ENCODE measurements at places on chromosomes 5 and 9.

- peak; percentile 81 for DNase-seq
Measured at GRCh38 chr9:128412120-128412790, 8.4 kb upstream of the CERCAM start.

- no peak for DNase-seq
Measured at GRCh38 chr9:7762600-7762999, 37.0 kb downstream of the DMAC1 start.

GRCh38 chr5:170644501-170644900, 139.0 kb upstream of the GABRP start:
- DNase-seq = no peak

- DNase-seq = no peak
Measured at GRCh38 chr5:119919279-119919678, 289.9 kb downstream of the FAM170A start.

- DNase-seq = no peak
Measured at GRCh38 chr5:74655206-74655605, 14.7 kb upstream of the ENC1 start.

DNA sequence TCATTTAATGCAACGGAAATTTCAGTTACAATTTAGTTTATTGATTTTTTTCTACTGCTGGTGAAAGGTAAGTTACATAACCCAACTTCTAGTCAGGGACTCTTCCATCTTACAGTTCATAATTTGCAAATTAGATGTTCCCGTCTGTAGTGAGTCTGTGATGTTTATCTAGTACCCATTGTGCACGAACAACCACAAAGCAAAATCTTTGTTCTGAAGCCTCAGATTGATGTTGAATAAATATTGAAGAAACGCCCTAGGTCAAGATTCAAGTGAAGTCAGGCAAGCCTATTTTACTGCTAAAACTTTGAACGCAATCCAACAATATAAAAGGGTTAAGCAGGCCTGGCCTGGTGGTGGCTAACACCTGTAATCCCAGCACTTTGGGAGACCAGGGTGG, 43.1 kb downstream of the BASP1 start:
- DNase-seq = no peak

DNA sequence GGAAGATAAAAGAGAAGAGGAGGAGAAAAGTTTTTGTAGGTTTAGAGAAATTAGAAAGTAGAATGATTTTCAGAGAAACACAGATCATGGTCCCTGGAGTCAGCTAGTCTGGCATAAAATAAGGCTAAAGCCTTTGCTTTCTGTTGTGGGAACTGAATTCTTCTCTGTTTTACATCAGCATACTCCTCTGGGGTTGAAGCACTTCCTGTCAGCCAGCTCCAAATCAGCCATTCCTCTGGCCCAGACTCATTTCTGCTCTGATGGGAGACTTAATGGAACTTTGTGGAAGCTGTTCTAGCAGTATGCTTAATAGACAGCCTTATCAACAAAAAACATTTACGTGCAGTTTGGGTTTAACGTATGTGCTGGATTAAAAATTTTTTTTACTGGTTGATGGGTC, 143.2 kb downstream of the HMHB1 start:
- no peak for DNase-seq

DNA sequence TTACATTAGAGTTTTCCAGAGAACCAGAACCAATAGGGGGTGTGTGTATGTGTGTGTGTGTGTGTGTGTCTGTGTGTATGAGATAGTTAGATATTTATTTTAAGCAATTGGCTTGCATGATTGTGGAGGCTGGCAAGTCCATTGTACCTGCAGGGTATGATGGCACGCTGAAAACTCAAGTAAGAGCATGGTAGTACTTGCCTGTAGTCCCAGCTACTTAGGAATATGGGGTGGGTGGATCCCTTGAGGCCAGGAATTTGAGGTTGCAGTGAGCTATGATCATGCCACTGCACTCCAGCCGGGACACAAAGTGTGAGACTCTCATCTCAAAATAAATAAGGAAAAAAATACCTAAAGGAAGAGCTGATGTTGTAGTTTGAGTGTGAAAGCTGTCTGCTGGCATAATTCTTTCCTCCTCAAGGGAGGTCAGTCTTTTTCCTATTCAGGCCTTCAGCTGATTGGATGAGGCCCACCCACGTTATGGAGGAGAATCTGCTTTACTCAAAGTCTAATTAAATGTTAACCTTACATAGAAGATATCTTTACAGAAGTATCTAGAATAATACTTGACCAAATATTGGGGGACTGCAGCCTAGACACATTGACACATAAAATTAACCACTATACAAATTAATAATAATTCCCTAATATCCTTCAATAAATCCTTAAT, 107.6 kb downstream of the FGF1 start:
- DNase-seq = no peak

- peak; percentile 59 for DNase-seq
Measured at GRCh38 chr5:35369965-35370790, 139.9 kb upstream of the PRLR start.

- no peak for DNase-seq
Measured at GRCh38 chr9:27421577-27421976, 102.5 kb upstream of the IFNK start.

DNA sequence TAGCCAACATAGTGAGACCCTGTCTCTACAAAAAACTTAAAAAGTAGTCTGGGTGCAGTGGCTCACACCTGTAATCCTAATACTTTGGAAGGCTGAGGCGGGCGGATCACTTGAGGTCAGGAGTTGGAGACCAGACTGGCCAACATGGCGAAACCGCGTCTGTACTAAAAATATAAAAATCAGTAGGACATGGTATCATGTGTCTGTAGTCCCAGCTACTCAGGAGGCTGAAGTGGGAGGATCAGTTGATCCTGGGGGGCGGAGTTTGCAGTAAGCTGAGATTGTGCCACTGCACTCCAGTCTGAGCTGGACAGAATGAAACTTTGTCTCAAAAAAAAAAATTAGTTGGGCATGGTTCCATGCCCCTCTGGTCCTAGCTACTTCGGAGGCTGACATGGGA, 57.9 kb upstream of the MIER3 start:
- no peak for DNase-seq

DNA sequence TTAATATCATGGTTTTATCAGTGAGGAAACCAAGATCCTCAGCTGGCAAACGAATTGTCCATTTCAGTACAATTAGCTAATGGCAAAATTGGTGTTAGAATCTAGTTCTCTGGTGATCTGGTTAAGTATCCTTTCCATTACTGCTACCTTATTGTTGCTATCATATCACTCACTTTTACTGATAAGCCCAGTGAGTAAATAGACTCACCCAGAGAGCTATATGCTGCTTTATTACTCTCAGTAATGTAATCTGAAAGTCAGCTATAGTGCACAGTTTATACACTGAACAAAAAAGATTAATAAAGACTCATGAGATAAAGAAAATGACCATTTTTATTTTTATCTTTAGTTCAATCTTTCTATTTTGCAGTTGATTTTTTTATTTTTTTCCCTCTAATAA, 95.0 kb downstream of the DMAC1 start:
- DNase-seq = no peak

DNA sequence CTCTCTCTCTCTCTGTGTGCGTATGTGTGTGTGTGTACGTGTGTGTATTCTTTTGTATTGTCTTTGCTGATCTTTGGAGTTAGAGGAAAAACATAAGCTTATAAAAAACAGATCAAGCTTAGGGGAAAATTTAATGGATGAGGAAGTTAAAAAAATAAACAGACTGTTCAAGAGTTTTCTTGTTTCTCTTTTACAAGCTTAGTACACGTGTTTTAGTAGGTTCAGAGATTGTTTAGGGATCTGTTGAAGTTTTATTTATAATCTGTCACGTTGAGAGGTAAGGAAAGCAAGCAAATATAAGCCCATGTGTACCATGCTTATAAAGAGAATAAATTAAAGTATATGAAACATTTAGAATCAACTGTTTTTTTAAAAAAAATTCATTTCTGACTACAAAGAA, 1470.3 kb upstream of the NUDT12 start:
- no peak for DNase-seq

GRCh38 chr5:160166973-160167623, 47.8 kb upstream of the PWWP2A start:
- DNase-seq = no peak

GRCh38 chr9:27719711-27720110, 146.4 kb upstream of the C9orf72 start:
- DNase-seq = no peak

GRCh38 chr5:38157024-38157423, 101.3 kb upstream of the EGFLAM start:
- no peak for DNase-seq

DNA sequence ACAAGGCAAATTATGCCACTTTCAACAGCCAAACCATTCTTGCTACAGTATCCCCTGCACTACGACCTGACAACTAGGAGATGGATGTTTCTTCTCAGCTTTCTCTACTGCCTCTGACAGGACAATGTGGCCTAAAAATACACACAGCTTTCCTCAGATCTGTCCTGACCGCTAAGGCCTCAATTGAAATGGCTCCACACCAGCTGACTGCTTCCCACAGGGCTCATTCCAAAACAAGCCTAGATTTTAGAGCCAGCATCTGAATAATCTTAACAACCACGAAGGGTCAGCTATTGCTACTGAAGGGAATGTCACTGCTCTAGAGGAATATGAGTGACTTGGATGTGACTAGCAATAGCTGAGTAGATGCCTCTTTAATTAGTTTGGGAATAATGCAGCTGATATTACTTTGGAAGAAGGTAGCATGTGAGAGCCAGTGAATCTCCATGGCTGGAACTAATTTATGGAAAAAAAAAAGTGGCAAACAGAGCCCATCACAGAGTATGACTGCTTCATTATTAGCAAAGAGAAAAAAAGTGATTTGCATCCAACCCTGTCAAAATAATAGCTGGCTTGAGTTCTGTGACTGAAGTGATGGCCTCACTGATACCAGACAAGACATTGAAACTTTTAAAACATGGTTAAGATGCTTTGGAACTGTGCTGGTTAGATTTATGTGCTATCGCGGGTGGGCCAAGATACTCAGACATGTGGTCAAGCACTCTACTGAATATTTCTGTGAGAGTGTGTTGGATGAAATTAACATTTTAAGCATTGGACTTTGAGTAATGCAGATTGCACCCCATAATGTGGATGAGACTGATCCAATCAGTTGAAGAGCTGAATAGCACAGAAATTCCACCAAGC, 450.2 kb downstream of the NR2F1-AS1 start:
- DNase-seq = no peak

DNA sequence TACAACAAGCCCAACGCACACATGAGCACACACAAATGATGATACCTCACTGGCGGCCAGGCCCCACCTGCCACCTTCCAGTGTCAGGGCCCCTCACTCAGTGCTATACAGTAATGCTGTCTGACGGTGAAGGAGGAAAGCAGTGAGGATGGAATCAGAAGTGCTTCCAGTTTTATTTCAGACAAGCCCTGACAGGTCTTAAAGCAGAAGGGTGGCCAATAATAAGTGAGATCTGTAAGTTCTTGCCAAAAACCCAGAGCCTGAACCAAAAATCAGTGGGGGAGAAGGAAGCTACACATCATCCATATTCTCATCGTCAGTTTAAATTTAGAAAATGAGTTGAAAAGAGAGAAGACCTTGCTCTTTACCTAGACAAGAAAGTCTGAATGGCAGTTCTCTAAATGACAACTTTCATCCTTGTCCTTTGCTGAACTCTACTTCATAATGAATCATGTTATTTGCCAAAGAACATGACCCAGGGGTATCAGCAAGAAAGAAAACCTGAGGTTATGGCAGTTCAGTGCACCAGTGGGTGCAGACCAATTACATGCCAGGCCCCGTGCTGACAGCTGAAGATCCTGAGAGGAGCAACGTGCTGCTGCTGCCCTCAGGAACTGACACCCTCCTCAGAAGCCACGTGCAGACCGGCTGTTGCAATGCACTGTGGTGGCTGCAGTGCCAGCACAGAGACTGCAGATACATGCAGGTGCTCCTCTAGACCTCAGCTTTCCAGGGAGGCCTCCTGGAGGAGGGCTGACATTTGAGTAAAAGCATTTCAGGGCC, 118.7 kb downstream of the DROSHA start:
- DNase-seq = no peak

DNA sequence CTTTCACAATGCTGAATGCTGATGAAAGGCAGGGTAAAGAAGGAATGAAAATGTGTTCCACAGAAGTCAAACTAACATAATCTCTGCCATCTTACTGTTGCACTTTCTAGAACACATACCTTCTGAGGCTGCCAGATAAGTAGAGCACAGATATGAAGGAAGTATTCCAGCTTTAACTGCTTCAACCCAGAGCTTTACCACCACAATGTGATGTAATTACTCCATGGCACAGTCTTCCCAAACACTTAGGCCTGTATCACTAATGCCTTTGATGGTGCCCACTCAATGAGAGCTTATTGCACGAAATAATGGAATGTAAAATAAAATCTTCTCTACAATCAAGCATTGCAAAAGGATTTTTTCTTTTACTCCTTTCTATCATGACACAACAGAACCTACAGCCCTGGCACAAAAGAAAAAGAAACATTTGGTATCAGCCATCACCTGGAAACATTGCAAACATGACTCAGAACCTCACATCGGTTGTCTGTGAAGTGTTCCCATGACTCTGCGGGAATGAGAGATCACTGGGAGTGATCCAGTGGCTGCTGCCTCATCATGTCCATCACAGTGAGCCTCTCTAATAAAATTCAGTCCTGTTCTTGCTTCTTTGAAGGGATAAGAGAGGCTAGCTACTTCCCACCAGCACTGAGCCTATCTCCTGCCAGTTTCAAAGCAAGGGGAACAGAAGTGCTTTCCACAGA, 385.8 kb downstream of the EFNA5 start:
- peak; percentile 73 for DNase-seq

GRCh38 chr5:68533051-68533450, 317.5 kb downstream of the PIK3R1 start:
- DNase-seq = no peak

GRCh38 chr9:114732823-114733222, 50.8 kb upstream of the TEX48 start:
- no peak for DNase-seq

DNA sequence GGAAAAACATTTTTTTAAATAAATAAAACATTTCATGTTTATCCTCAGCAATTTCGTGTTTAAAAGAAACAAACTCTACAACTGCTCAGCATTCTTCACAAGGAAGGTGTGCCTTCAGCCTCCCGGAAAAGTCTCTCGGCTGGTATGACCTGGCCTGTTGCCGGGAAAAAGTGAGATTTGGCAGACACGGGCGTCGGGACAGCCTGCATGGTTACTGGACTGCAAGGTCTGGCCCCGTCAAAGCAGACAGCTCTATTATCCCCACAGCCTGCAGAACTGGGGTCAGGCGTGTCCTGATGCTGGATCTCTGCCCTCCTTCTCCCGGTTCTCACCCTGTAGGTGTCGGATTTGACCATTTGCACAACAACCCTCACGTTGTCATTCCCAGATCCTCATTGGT, 120.3 kb upstream of the SPATA31C2 start:
- no peak for DNase-seq

DNA sequence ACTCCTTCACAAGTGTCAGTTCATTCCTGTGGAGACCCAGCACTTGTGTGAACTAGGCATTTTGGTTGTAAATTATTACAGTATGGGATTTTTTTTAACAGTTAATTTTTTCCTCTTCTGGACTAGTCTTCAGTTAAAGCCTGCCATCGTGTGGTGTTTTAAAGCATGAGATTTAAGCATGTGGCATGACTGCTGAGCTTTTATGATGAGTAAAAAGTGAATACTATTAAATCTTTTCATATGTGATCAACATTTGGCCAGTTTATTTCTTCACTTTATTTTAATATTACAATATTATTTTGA, 25.0 kb downstream of the LMNB1 start:
- DNase-seq = peak; percentile 31
